ENCODE measurements at places on chromosomes 7 and 10. TPM values are rescaled to one million over a fixed set of nuclear protein-coding genes. Genes with fewer than 3 reads are reported as not detected.

DNA sequence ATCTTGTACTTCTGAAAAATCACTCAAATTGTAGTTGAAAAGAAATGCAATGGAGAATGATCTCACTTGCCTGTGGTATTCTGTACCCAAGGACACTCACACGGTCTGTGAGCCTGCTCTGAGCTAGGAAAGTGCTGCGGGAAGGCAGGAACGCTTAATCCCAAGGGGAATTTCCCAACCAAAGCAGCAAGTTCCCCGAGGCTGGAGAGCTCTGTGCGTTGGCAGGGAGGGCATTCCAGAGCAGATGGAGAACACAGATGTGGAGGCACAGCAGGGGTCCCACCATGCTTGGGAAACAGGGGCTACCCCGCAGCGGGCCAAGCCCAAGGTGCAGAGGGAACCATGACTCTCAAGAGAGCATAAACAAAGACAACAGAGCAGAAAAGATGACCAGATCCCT lies 13.6 kb downstream of the SVIL start:
- H3K4me3 ChIP-seq: no peak overlapping the region
- no peak for DNase-seq
- H3K27ac ChIP-seq: peak overlapping the region; percentile 94
- H3K4me1 ChIP-seq: peaks cover 37% of the 10 kb centered on the region

SPDYE8 gene
- total RNA-seq: 0.22 TPM

- H3K36me3 ChIP-seq: no peaks in the 10 kb centered on the region
- DNase-seq: no peak
- H3K4me1 ChIP-seq: peaks cover 6% of the 10 kb centered on the region
- H3K27ac ChIP-seq: no peak overlapping the region
- H3K27me3 ChIP-seq: peaks cover 3% of the 10 kb centered on the region
- no peak overlapping the region for H3K4me3 ChIP-seq
These were observed 11.6 kb upstream of the CAMK1D start for GRCh38 chr10:12337453-12338372.

- H3K36me3 ChIP-seq: no peaks in the 10 kb centered on the region
- no peak overlapping the region for H3K27ac ChIP-seq
- DNase-seq: no peak
- peaks cover 2% of the 10 kb centered on the region for H3K4me1 ChIP-seq
These were observed 144.9 kb upstream of the AHR start for GRCh38 chr7:17153536-17153935.

- H3K27ac ChIP-seq: no peak overlapping the region
- peaks cover 15% of the 10 kb centered on the region for H3K4me1 ChIP-seq
- H3K27me3 ChIP-seq: no peaks in the 10 kb centered on the region
- H3K4me3 ChIP-seq: no peak overlapping the region
- peaks cover 6% of the 10 kb centered on the region for H3K36me3 ChIP-seq
These were observed 72.9 kb downstream of the CDK14 start for GRCh38 chr7:90668992-90669391.

PNLIP gene
- total RNA-seq: not detected

PTCD1 gene
- 16.8 TPM for total RNA-seq

- no peak for DNase-seq
- no peaks in the 10 kb centered on the region for H3K27me3 ChIP-seq
- peaks cover 22% of the 10 kb centered on the region for H3K4me1 ChIP-seq
- H3K4me3 ChIP-seq: peak overlapping the region; percentile 87
- H3K27ac ChIP-seq: peak overlapping the region; percentile 97
These were observed 24.9 kb downstream of the C7orf25 start for GRCh38 chr7:42886893-42887505.

- H3K27ac ChIP-seq: no peak overlapping the region
- no peak for DNase-seq
- no peak overlapping the region for H3K4me3 ChIP-seq
- H3K4me1 ChIP-seq: peaks cover 4% of the 10 kb centered on the region
These were observed 318.5 kb downstream of the THSD7A start for GRCh38 chr7:11513460-11513859.

OIT3 gene
- 1.1 TPM for total RNA-seq

HTR5A gene
- not detected for total RNA-seq

GRCh38 chr10:130190055-130190736 lies 54.0 kb downstream of the GLRX3 start:
- no peaks in the 10 kb centered on the region for H3K4me1 ChIP-seq
- peaks cover 11% of the 10 kb centered on the region for H3K36me3 ChIP-seq
- no peaks in the 10 kb centered on the region for H3K27me3 ChIP-seq
- peak; percentile 92 for DNase-seq

C1QL3 gene
- total RNA-seq: 3.0 TPM

FGL2 gene
- not detected for total RNA-seq

DNA sequence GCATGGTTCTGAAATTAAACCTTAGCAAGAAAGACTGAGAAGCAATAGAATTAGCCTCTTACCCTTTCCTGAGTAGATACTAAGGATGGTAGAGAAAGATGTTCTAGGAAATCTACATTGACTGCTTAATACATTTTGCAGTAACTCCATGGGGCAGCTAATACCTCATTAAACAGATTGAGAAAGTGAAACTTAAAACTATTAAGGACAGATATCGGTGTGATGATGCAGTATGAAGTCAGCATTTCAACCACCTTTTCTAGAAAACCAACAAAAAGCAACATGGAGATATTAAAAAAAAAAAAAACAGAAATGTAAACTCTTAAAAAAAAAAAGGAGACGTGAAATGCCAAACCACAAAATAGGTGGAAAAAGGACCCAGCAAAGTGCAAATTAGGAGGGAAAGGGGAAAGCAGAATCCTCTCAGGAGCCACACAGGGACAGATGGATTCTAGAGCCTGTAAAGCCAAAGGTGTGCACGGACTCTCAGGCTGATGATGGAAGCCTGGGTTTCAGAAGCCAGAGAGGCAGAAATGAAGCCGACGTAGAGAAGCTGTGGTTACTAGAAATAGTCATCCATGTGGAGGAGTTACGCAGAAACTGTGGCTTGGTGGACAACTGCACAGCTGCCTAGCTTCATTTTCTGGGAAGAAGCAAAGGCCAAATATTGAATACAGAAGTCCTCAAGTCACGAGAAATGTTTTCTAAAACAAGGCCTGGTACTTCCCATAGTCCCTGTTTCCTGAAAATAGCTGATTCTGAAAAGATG lies 38.1 kb upstream of the GPR141 start:
- no peaks in the 10 kb centered on the region for H3K36me3 ChIP-seq
- no peak overlapping the region for H3K4me3 ChIP-seq
- H3K27me3 ChIP-seq: no peaks in the 10 kb centered on the region
- H3K4me1 ChIP-seq: peaks cover 8% of the 10 kb centered on the region
- no peak overlapping the region for H3K27ac ChIP-seq

DNA sequence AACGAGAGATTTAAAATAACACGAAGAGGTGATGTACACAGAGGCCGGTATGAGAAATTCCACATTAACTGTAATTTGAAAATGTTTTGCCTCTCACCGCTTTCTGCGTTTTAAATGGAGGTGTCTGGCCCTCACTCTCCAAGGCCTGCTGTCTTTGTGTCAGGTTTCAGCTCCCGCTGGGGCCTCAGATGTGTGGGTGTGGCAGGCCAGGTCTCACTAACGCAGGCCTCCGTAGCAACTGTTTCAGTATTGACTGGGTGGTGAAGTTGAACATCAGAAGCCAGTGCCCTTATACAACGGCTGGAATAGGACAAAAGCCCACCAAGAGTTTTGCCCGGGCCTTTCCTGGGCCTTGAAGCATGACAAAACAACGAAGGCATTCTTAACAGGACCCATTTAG lies 303.1 kb downstream of the ADARB2 start:
- peaks cover 2% of the 10 kb centered on the region for H3K4me1 ChIP-seq
- H3K36me3 ChIP-seq: peaks cover 3% of the 10 kb centered on the region
- no peak overlapping the region for H3K4me3 ChIP-seq
- H3K27me3 ChIP-seq: peaks cover 14% of the 10 kb centered on the region
- DNase-seq: no peak
- H3K27ac ChIP-seq: no peak overlapping the region

DNA sequence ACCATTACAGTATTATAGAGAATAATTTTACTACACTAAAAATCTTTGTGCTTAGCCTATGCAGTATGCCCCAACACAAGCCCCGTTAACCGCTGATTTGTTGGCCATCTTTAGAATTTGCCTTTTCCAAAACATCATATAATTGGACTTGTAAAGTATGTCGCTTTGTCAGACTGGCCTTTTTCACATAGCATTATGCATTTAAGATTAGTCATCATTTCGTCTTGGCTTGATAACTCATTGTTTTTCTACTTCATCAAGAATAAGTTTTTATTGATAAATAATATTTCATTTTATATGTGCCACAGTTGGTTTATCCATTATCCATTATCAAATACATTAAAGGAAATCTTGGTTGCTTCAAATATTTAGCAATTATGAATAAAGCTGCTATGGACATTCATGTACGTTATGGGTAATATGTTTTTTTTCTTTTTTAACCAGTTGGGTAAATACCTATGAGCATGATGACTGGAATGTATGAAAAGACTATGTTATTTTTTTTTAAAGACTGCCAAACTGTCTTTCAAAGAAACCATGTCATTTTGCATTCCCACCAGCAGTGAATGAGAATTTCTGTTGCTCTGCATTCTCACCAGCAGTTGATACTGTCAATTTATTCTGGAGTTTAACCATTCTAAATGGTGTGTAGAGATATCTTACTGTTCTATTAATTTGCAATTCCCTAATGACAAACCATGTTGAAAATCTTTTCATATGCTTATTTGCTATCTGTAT lies 273.1 kb upstream of the KCND2 start:
- no peaks in the 10 kb centered on the region for H3K27me3 ChIP-seq
- no peak for DNase-seq
- H3K36me3 ChIP-seq: no peaks in the 10 kb centered on the region
- no peak overlapping the region for H3K4me3 ChIP-seq
- no peaks in the 10 kb centered on the region for H3K4me1 ChIP-seq

DNA sequence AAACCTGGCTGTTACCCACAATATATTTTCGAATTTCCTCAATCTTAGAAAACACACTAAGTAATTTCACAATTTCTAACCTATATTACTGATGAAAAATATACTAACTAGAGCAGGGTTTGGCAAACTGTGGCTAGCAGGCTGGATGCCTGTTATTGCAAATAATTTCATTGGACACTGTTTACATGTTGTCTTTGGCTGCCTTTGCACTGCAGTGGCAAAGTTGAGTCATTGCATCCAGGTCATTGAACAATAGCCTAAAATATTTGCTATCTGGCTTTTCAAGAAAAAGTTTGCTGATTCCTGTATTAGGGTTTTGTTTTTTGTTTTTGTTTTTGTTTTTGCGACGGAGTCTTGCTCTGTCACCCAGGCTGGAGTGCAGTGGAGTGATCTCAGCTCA lies 47.2 kb downstream of the KIF11 start:
- H3K27me3 ChIP-seq: no peaks in the 10 kb centered on the region
- H3K4me1 ChIP-seq: peaks cover 2% of the 10 kb centered on the region
- H3K36me3 ChIP-seq: peaks cover 14% of the 10 kb centered on the region
- H3K4me3 ChIP-seq: no peak overlapping the region
- H3K27ac ChIP-seq: no peak overlapping the region

AFAP1L2 gene
- 0.98 TPM for total RNA-seq

ACTR3C gene
- 2.3 TPM for total RNA-seq

GRCh38 chr10:777913-778479 lies 88.5 kb upstream of the DIP2C start:
- H3K27ac ChIP-seq: no peak overlapping the region
- H3K36me3 ChIP-seq: no peaks in the 10 kb centered on the region
- H3K4me1 ChIP-seq: no peaks in the 10 kb centered on the region
- DNase-seq: no peak
- H3K4me3 ChIP-seq: no peak overlapping the region
- peaks cover 13% of the 10 kb centered on the region for H3K27me3 ChIP-seq

DNA sequence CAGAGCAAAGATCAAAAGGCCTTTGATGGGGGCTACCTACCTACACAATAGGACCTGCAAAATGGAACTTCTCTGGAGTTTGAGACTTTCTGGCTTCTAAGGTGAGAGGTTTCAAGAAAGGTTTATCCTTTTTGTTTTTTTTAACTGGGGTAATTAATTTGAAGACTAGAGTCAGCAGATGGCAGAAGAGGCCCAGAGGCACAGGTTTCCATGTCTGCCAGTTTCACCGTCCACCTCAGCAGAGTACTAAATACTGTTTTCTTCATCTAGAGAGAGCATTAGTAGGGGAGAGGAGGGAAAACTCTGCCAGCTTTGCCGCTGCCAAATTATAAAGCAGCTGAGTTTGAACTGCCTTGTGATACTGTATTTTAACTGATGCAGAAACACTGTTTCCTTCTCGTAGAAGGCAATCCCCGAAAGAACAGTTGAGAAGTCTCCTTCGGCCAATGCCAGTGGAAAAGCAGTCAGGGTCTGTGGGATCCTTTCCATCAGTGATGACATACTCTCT lies 138.7 kb downstream of the SLC25A13 start:
- peaks cover 8% of the 10 kb centered on the region for H3K36me3 ChIP-seq
- peaks cover 6% of the 10 kb centered on the region for H3K4me1 ChIP-seq
- peak overlapping the region; percentile 40 for H3K27ac ChIP-seq
- DNase-seq: no peak

GRCh38 chr7:143936087-143937009 lies 1.3 kb downstream of the OR2F2 start:
- H3K4me3 ChIP-seq: no peak overlapping the region
- no peaks in the 10 kb centered on the region for H3K4me1 ChIP-seq
- H3K27me3 ChIP-seq: no peaks in the 10 kb centered on the region

GRCh38 chr10:90917238-90917967 lies 3.5 kb downstream of the ANKRD1 start:
- peaks cover 3% of the 10 kb centered on the region for H3K27me3 ChIP-seq
- DNase-seq: no peak
- H3K4me1 ChIP-seq: peaks cover 32% of the 10 kb centered on the region
- no peak overlapping the region for H3K27ac ChIP-seq
- no peak overlapping the region for H3K4me3 ChIP-seq
- H3K36me3 ChIP-seq: peaks cover 11% of the 10 kb centered on the region
